Stimulated activated naive CD8-positive, alpha-beta T cell treated with anti-CD3 and anti-CD28 coated beads, Interleukin-15, Interleukin-2, amounts not matched to agents 100 U/mL and 50 U/mL, for 24 hours (primary cell): ENCODE measurements at places on chromosomes 12 and 14.

GRCh38 chr12:124419292-124420040 lies 124.6 kb downstream of the RFLNA start:
- DNase-seq = no peak

DNA sequence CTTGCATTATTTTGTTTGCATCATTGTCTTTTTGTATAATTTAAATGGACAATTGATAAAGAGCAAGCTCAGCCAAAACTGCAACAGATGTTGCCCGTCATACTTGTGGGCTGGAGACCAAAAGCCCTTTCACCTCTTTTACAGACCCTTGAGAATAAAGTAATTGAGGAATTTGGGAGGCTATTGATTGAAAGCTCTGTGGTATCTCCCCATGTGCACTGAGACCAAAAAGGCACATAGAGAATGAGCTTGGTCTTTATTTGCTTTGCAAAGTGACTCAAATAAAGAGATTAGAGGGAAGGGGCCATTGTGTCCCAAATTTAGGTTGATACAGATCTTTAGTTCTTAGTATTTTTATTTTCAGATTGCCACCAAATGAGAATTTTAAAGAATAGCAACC lies 617.6 kb downstream of the TRHDE start:
- no peak for DNase-seq

GRCh38 chr12:111360325-111360930 lies 8.5 kb downstream of the PHETA1 start:
- DNase-seq = no peak

- DNase-seq = no peak
These were observed 142.0 kb upstream of the PZP start for GRCh38 chr12:9349888-9350885.

- DNase-seq = no peak
These were observed 2.9 kb upstream of the EMP1 start for GRCh38 chr12:13193505-13194231.

DNA sequence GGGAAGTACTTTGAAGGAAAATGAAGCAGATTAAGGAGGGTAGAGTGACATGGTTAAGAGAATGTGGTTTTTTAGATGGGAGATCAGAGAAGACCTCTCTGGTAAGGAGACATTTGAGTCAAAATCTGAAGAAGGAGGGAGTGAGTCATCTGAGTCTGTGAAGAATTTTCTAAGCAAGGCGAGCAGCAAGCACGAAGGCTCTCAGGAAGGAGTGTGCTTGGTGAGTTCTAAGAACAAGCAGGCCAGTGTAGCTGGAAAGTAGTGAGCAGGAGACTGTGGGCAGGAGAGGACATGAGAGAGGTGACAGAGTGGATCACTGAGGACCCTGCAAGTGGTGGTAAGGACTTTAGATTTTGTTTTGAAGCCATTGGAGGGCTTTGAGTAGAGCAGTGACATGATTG lies 76.3 kb upstream of the FUT8 start:
- peak; percentile 62 for DNase-seq

DNA sequence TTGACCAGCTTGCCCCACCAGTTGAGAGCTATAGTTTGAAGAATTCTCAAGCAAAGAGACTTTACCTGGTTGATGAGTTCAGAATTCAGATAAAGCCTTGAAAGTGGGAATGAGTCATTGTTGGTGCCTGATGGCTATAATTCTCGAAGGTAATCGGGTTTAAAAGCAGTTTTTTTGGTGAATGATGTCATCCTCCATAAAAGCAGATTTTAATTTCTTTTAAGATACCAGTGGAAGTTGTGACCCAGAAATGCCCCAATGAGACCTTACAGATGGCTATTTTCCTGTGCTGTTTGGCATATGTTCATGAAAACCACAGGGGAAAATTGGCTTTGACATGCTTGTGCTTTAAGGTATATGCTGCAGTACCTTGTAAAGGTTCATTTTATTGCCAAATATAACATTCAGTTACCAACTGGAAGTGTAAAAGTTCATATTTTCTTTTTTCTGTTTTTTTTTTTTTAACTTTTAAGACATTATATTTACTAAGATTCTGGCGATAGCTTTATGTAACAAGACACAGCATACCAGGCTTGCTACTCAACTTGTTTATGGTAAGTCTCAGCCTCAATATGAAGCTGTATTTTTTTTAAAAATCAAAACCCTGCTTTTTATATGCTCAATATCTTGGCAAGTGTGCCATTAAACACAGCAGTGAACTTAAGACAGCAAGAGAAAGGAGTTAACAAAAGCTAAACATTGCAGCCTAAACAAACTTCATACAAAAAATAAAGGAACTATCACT lies 119.3 kb downstream of the LMNTD1 start:
- DNase-seq = no peak

- DNase-seq = no peak
These were observed 48.7 kb downstream of the MIPOL1 start for GRCh38 chr14:37246427-37246829.

DNA sequence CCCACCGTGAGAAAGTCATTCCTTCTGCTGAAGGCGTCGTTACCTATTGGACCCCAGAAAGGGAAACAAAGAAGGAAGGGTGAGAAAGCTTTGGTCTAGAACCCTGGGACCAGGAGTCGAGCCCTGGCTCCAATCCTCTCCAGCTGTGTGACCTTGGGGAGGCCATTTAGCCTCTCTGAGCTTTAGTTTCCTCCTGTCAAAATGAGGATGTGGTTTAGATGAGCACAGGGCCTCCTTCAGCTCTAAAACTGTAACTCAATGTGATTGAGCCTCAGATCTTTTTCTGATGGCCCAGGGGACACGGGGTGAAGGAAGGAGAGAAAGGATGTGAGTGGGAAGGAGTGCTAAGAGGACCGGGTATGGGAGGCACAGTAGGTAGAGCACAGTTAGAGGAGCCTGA lies 7.7 kb downstream of the JDP2 start:
- no peak for DNase-seq

DNA sequence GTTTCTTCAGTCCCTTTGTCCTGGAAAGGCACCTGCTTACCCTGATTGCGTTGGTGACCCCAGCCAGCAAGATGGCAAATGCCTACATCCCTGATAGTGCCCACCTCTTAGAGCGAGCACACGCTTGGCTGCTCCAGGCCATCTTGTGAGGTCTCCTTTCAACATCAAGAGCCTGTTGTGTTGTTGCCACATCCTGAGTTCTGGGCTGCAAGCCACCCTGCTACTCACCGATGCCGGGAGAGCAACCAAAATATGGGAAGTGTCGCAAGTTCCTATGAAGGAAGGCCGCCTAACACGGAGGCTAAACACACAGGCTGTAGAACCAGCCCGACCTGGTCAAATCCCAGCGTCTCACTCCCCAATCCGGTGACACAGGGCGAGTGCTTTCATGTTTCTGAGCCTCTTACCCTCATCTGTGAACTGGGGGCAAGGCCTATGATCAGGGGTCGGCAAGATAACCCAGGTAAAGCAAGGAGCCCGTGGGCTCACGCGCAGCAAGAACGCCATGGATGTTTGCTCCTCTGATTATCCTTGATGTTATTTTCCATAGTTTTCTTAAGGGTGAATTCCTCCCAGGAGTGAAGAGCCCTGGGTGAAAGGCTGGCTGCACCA lies 98.4 kb downstream of the LGMN start:
- DNase-seq = no peak

DNA sequence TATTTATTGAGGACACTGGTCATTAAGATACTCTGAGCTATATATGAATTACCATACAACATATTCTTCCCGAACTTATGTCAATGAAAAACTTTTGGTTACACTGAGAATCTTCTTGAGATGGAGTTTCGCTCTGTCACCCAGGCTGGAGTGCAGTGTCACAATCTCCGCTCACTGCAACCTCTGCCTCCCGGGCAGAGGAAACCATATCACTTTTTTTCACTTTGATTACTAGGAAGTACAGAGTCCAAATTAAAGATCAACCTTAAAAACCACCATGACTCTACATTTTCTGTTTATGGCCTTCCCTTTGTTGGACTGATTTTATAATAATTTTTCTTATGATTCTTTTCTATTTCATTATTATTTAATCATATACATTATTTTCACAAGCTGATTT lies 336.5 kb downstream of the FSCB start:
- DNase-seq = no peak

DNA sequence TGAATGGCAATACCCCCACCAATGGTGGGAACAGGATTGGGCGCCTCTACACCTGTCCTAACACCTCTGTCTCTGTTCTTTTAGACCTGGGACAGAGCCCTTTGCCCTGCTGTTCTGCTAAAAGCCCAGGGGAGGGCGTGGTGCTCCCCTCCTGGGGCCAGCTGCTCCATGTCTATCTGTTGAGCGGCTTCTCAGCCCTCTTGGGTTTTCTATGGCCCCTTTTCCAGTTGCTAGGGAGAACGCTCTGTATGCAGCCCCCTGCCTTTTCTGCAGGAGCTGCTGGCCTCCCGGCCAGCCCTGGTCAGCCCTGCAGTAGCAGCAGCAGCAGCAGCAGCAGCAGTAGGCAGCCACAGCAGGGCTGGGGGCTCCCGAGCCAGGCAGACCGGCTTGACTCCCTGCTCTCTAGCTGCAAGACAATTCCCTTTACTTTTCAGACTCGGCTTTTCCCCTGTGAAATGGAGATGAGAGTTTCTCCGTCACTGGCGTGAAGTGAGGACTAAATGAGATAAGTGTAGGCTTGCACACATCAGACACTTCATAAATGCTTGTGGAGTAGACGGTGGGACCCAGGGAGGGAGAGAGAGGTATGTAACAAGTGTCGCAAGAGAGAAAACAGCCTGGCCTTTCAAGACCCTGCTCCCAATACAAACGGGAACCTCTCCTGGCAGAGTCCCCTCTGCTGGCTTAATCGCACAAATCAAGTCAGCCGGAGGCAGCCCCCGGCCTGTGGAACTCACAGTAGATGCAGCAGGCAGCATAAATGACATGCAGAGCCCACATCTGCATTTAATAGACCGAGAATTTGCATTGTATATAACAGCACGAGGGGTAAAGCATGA lies 1.0 kb downstream of the RTL1 start:
- no peak for DNase-seq

- no peak for DNase-seq
These were observed 35.5 kb upstream of the OR5AU1 start for GRCh38 chr14:21191261-21191808.

- DNase-seq = no peak
These were observed 377.4 kb downstream of the GRIN2B start for GRCh38 chr12:13603953-13604352.

- no peak for DNase-seq
These were observed 1.1 kb upstream of the ELK3 start for GRCh38 chr12:96192926-96193573.

GRCh38 chr14:57171903-57172302 lies 96.8 kb downstream of the EXOC5 start:
- DNase-seq = no peak

GRCh38 chr14:91317381-91318308 lies 73.1 kb upstream of the GPR68 start:
- peak; percentile 92 for DNase-seq

DNA sequence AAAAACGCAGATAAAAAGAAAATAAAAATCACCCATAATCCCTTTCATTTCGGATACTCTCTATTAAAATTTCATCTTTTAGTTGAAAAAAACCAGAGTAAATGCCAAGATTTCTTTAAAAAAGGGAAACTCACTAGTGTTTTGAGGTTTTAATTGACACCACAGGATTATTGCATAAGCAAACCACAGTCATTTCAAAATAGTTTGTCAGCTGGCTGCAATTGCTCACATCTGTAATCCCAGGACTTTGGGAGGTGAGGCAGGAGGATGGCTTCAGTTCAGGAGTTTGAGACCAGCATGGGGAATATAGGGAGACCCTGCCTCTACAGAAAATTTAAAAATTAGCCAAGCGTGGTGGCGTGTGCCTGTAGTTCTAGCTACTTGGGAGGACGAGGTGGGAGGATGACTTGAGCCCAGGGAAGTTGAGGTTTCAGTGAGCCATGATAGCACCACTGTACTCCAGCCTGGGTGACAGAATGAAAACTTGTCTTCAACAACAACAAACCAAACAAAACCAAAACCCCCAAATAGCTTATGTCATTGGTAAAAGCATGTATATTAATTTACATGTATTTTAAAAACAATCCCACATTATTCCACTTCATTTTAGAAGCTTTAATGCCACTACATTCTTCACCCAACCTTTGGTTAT lies 48.8 kb downstream of the SYNE2 start:
- no peak for DNase-seq

GRCh38 chr14:103361867-103362266 lies 23.3 kb upstream of the MARK3 start:
- DNase-seq = peak; percentile 17

DNA sequence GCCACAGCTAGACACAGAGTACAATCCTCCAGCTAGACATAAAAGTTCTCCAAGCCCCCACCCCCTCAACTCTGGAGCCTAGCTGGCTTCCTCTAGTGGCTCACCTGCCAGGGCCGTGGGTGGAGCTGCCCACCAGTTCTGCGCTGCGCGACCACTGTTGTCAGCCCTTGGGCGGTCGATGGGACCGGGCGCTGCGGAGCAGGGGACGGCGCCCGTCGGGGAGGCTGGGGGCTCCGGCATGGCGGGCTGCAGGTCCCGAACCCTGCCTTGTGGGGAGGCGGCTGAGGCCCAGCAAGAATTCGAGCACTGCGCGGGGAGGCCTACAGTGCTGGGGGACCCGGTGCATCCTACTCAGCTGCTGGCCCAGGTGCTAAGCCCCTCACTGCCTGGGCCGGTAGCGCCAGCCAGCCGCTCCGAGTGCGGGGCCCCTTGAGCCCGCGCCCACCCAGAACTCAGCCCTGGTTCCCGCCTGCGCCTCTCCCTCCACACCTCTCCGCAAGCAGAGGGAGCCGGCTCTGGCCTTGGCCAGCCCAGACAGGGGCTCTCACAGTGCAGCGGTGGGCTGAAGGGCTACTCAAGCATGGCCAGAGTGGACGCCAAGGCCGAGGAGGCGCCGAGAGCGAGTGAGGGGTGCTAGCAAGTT lies 51.0 kb downstream of the RTN1 start:
- no peak for DNase-seq

DNA sequence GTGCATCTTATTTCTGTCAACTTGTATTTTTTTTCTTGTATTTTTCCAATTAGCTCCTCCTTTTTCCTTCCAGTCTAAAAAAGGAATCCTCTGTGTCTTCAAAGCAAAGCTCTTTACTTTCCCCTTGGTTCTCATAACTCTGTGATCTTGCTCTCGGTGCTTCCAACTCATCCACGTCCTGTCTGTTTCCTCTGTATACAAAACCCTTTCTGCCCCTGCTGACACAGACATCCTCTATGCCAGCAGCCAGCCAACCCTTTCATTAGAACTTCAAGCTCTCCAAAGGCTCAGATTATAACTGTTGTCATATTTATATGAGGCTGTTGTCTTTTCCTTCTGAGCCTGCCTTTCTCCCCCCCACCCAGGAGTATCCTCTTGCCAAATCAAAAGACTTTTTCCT lies 32.4 kb downstream of the OAS2 start:
- DNase-seq = no peak

DNA sequence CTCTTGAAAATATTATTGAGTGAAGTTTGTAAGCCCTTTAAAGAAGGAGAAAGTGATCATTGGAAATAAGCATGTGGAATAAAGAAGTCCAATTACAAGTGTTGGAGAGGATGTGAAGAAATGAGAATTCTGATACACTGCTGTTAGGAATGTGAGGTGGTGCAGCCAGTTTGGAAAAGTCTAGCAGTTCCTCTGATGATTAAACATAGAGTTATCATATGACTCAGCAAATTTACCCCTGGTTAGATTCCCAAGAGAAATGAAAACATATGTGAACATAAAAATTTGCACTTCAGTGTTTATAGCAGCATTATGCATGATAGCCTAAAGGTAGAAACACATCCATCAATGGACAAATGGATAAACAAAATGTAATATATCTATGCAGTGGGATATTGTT lies 319.9 kb downstream of the AEBP2 start:
- DNase-seq = no peak
